ENCODE measurements at places on chromosomes 11 and 22. TPM values are rescaled to one million over a fixed set of nuclear protein-coding genes. Genes with fewer than 3 reads are reported as not detected.
A peak's percentile ranks its signal among the peaks of the same experiment; 100 is the strongest.

- H3K4me3 ChIP-seq = no peak overlapping the region
- no peaks in the 10 kb centered on the region for H3K36me3 ChIP-seq
- DNase-seq = no peak
These were observed 7.3 kb downstream of the DDI1 start for GRCh38 chr11:104043678-104044239.

GRCh38 chr11:35077709-35078469 is 61.1 kb upstream of the CD44 start:
- peak overlapping the region; percentile 42 for H3K4me3 ChIP-seq
- peak overlapping the region; percentile 89 for H3K27ac ChIP-seq
- peaks cover 10% of the 10 kb centered on the region for H3K36me3 ChIP-seq
- DNase-seq = peak; percentile 65
- no peaks in the 10 kb centered on the region for H3K27me3 ChIP-seq

The CRYBB1 gene
- total RNA-seq = not detected

DNA sequence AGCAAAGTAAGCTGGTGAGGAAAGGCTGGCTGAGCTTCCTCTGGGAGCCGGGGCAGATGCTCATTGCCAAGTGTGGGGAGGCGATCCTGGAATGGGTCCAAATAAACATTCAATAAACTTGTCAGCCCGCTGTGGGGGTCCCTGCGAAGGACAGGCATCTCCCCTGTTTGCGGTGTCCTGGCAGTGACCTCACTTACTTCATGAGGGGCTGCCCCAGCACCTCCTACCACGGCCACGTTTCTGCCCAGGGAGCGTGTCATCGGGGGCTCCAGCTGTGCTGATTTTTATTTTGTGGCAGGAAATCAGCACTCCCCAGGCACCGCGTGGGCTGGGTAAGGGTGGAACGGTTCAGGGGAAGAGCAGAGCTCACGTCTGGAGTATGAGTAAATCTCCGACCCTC is 493.9 kb upstream of the B3GAT1 start:
- DNase-seq = no peak
- H3K4me3 ChIP-seq = no peak overlapping the region
- no peaks in the 10 kb centered on the region for H3K4me1 ChIP-seq

The TESMIN gene
- 2.9 TPM for total RNA-seq

- peaks cover 52% of the 10 kb centered on the region for H3K36me3 ChIP-seq
- H3K4me3 ChIP-seq = peak overlapping the region; percentile 99
- peaks cover 30% of the 10 kb centered on the region for H3K4me1 ChIP-seq
- H3K27me3 ChIP-seq = no peaks in the 10 kb centered on the region
- H3K27ac ChIP-seq = peak overlapping the region; percentile 99
These were observed 1.2 kb upstream of the HSPA8 start for GRCh38 chr11:123062892-123063825.

The CYP2D6 gene
- total RNA-seq = 3.1 TPM

All from activated CD4-positive, alpha-beta T cell treated with anti-CD3 and anti-CD28 coated beads for 36 hours (primary cell).